Activated CD4-positive, CD25-positive, alpha-beta regulatory T cell treated with anti-CD3 and anti-CD28 coated beads, Interleukin-2, amount 50 U/mL, for 72 hours (primary cell): ENCODE measurements at places on chromosomes 5 and 9.

- no peak for DNase-seq
Measured at GRCh38 chr5:168790671-168791250, 211.6 kb upstream of the PANK3 start.

DNA sequence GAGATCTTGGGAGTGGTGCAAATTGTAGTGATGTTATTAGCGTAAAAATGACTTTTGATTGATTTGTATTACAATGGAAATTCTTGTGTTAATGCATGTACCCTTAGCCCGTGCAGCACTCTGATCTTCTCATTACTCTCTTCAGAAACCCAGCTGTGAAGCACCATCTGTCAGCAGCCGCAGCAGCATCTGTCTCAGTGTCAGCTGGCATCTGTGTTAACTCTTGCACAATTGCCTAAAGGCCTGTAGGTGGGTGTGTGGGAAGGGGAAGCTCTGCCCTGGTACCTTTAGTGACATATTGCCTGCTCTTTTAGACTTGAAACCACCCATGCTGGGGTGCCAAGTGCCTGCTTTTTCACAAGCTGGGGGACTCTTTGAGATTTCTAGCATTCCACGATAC is 101.3 kb downstream of the FBXL7 start:
- no peak for DNase-seq

GRCh38 chr5:74028406-74028805 is 402.4 kb downstream of the ARHGEF28 start:
- no peak for DNase-seq

DNA sequence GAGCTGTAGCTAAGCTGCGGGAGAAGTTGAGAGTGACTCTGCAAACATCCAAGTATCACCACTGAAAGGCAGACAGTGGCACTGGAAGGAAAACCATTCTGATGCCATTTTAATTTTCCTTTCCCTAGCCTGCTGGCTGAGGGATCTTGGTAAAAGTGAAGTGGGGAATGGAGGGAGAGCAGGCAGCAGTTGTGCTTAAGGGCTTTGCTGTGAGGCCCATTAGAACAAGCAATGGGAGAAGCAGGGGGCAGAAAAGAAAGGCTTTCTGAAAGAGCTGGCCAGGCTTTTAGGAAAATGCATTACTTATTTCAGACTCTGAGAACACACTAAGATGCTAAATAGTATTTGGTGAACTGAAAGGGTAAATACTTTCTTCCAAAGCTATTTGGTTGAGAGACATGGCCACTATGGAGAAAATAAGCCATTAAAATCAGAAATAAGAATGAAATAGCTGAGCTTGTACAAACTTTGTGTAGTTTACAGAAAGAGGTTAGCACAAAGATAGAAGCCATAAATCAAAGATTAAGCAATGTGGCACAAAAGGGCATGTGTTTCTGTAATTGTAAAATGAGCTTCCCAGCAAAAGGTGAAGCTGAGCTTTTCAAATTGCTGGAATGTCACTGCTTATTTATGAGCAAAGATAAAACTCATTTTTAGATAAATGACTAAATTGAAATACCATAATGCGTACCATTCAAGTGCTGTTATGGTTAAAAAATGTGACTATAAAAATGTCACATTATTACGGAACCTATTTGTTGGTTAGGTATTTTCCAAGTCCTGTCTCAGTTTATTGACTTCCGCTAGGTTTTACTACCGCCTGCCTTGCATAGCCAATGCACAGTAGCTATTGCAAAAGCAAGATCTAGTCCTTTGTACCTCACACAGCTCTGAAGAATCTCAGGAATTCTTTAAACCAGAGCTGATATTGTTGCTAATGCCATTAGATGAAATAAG is 20.8 kb downstream of the SNCAIP start:
- no peak for DNase-seq

DNA sequence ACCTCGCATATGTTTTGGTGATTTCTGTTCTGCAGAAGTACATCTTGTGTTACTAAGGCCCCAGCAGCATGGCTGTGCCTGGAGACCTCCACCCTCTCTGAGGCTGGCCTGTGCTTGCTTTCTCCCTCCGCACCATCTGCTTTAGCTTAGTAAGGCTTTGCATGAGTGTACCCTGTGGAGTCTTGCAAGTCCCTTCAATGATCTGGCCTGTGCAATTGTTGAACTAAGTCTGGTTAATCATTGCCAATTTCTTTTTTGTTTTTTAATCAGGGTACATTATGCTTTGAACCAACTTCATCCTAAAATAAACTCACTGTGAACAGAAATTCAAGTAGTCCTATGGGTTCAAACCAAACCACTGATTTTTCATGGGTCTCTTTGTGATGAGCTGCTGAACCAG is 32.3 kb downstream of the ACOT12 start:
- DNase-seq: no peak

DNA sequence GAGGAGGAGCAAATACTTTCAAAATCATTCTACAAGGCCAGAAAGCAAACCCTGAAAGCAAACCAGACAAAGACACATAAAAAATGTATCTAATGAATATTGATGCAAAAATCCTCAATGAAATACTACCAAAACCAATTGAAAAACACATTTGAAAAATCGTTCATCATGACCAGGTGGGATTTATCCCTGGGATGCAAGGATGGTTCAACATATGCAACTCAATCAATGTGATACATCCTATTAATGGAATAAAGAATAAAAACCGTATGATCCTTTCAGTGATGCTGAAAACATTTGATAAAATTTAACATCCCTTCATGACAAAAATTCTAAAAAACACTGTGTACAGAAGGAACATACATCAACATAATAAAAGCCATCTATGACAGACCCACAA is 337.6 kb downstream of the NNT start:
- DNase-seq: no peak

GRCh38 chr9:2657427-2657826 is 35.8 kb downstream of the VLDLR start:
- no peak for DNase-seq

GRCh38 chr5:64347309-64347708 is 158.5 kb upstream of the RGS7BP start:
- no peak for DNase-seq

GRCh38 chr5:6517510-6517909 is 68.9 kb downstream of the UBE2QL1 start:
- DNase-seq: no peak

- no peak for DNase-seq
Measured at GRCh38 chr9:116543731-116544400, 143.2 kb upstream of the TRIM32 start.

GRCh38 chr9:90872835-90873294 is 71.2 kb downstream of the SYK start:
- no peak for DNase-seq

DNA sequence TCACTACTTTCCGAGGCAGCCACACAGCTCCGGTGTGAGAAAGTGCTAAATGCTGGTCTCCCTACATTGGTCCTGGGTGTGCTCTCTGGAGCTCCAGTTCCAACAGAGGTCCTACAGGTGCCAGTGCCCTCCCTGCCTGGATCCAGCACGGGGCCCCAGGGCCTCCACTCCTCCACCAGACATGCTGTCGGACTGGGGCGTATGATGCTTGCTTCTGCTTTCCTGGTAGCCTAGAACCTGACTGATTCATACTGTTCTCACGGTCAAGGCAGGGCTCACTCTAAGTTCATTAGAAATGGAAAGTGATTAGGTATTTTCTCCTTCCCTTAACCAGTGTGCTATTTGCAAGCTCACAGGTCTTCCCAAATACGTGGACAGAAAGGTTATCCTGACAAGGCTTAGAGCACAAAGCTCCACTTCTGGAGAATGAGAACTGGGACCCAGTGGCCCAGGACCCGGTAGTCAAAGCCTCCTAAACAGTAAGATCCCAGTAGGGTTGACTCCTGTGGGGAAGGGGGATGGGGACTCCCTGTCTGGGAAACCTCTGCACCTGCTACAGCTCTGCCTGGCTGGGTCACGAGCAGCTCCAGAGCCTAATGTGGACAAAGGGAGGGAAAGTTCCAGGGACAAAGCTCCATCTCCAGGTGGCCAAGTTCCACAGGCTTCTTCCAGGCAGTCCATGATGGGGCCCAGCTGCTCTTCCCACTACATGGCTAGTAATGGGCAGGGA is 98.1 kb downstream of the PAX5 start:
- no peak for DNase-seq

DNA sequence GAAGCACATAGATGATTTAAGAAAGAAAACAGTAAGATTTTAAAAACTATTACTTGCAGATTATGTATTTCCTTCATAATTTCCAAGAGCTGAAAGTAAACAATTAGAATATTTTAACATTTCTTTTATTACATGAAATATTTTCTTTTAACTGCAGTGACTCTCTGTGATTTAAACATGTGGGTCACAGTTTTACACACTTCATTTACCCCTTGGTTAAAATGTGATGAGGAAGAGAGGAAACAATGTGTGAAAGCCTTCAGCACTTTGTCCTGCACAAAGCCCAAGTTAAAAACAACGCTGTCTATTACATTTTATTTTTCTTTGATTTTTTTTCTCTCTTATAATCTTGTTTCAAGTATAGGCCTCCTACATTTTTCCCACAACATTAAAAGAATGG is 801.3 kb downstream of the CDH12 start:
- no peak for DNase-seq

DNA sequence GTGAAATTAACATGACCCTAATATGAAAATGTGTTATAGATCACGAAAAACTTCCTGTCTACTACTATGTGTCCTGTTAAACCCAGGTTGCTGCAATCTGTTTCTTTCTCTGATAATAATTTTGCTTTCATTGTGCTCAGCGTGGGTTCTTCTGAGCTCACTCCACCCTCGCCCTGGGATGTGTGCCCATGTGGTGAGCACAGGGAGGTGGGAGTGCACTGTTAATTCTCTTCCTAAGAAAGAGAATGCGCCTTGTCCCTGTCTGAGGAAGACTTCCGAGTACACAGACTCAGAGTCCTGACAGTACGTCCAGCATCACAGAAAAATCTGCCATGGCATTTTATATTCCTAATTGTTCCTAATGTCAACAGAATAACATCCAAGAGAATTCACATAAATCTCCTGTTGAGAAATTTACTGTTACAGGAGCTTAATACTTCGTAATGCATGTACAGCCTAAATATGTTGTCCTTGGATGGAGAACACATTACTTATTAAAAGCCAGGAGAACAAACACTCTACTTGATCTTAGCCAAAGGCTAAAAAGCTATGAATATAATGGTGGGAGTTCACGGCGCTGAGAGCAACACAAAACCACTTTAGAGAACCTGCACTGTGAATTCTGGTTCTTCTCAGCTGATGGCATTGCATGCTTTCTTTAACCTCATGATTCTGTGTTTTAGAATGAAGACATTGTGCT is 102.6 kb downstream of the PDE4D start:
- no peak for DNase-seq

GRCh38 chr5:39364367-39364766 is at the start of gene C9:
Gene C9, minus strand, starts transcription at chr5:39364495. Its CDS starts 31 bp downstream, at chr5:39364464.
- no peak for DNase-seq

GRCh38 chr5:96790961-96791504 is 16.7 kb downstream of the ERAP1 start:
- no peak for DNase-seq

DNA sequence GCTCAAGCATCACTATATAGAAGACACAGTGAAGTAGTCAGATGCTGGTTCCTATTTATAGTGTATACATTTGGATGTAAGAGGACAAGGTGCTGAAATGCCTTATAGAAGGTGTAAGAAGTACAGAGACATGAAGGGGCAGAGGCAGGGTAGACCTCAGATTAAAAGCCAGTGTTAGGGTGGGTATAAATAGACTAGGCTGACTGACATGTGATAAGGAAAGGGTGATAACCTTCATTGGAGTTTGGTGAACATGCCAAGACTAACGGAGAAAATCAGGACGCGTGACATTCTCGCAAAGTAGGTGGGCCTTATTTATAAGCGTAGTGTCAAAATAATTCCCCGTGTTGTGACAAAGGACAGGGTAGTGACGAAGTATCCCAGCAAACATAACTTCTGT is 59.1 kb upstream of the HRH2 start:
- DNase-seq: no peak

DNA sequence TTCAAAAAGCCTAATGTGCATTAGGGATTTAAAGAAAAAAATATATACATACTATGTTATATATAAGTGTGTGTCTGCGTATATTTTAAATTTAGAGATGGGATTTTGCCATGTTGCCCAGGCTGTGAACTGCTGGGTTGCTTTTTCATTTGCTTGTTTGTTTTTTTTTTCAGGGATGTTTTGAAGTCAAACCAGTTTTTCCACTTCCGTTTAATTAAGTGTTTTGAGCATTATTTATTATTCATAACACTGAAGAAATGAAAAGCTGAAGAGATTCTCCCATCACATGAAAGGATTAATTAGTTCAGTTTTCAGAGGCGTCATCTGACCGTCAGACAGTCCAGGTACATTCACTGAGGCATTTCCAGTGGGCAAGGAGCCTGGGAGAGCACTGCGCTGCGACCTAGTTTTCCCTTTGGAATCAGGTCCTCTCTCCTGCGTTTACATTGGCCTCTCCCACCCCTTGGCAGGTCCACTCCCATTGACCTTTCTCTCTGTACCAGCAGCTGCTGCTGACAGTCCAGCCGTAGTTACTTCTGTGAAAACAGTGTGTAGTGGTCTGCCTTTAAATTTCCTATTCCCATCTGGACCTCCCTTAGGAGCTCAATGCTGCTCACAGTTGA is 26.0 kb downstream of the ARRDC3 start:
- no peak for DNase-seq

- DNase-seq: no peak
Measured at GRCh38 chr5:109312695-109313094, 97.1 kb downstream of the PJA2 start.

DNA sequence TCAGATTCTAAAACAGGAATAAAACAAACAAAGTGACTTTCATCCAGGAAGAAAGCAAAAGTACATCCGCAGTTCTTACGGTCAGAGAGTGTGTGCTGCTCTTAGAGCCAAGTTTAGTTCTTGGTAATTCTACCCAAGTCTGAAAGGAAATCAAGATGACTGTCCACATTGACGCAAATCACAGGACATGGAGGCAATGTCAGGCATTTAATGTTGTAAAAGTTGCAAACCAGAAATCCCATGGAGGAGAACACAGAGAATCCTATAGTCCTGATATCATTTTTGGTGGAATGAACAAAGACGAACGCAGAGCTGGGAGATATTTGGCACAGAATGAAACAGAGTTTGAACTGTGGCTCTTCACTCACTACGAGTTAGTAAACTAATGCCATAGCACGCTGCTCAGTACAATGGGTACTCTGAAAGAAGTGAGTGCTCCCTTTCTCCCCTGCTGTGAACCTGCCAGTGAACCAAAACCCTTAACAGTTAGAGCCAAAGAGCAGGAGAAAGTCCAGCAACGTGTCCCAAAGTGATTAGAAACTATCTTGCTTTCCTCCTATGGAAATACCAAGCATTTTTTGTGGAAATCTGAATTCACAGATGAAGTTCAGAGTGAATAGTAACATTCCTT is 74.3 kb downstream of the MUSK start:
- DNase-seq: no peak

- no peak for DNase-seq
Measured at GRCh38 chr9:114229295-114229694, 74.0 kb downstream of the COL27A1 start.

GRCh38 chr5:174523311-174524071 is 200.9 kb upstream of the MSX2 start:
- DNase-seq: no peak

DNA sequence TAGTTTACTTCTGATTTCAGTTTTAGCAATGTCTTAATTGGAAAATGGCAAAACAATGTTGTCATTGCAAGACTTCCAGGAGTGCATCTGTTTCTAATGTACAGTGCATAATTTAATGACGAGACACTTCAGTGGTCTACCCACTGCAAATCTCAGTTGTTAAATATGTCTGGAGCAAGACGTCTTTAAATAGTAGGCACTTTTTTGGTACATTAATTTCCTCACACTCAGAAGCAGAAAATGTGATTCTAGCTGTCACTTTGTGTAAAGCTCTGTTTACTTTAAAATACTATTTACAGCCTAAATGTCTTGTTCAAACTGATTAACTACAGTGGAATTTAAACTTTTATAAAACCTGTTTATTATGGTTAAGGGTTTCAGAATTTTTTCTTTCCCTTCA is 815.5 kb downstream of the TLE1 start:
- DNase-seq: no peak
